ENCODE measurements at places on chromosomes 5 and 9.

DNA sequence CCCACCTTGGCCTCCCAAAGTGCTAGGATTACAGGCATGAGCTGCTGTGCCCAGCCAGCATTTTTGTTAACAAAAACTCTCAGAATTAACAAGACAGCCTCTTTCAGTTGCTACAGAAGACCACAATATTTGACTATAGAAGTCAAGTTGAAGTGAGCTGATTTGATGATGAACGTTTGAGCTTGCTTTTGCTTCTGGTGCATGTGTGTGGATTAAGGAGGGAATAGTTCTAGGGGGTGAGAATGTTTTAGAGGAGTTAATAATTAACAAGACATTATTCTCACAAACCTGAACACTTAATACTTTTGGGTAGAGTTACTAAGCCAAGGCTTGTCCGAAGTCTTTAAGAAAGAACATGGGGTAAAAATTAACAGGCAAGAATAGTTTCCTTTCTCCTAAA, 191.6 kb downstream of the TENT4A start:
- no peak for DNase-seq

DNA sequence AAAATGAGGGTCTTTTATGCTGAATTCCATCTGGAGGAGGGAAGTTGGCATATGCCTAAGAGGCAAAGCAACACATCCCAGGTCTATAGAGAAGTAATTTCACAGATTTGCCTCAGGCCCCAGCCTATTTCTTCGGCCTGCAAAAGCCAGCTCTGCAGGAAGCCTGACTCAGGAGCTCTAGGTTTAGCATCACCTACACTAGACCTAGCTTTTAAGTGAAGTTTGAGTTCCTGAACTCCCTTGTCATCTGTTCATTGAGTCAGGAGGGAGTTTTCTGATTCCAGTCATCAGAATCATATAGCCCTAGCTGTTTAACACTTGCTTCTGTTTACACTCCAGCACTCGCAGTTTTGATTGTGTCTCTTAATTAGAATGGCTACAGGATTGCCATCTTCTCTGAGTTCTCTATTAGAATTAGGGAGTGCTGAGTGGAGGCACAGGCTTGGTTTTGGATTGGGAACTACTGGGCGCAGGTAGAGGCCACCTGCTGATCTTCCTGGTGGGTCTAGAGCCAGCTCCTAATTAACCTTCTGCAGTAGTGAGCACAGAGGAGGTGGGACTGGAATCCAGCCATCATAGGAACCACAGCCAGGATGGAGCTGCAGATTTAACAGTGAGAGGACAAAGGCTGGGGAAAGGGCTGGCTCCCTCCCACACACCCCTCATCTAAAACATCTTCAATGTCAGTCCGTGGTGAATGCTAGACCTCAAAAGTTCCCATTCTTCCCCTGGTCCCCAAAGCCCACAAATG, 179.5 kb downstream of the TRIO start:
- DNase-seq: no peak

DNA sequence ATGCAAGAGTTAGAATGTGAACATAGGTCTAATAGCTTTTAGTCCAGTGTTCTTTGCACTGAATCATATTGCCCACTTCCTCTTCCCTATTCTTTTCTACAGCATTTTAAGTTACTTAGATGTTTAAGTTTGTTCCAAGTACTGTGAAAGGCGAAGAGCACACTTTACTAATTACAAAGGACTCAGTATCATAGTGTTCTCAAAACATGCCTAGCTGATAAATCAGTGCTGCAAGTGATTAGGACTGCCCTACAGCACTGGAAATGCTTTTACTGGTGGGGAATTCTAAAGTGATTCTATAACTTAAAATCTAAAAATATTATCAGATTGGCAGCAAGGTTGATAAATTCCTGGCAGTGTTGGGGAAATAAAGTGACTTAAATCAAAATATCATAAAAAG, 177.9 kb upstream of the KCNN2 start:
- no peak for DNase-seq

DNA sequence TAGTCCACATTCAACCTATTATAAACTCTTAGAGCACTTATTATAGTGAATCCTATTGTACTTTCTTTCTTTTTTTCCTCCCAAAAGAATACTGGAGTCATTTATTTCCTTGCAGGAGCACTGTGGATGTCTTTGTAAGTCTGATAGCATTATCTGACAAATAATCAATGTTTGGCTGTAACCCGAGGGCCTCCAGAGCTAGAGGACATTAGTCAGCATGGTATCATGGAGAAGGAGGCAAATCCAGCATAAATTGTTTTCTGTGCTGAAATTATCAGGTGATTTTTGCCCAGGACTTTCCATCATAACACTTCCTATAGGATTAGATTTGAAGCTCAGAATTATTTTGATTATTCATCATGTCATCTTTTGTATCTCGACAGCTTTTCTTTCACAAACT, 551.0 kb downstream of the ZNF608 start:
- no peak for DNase-seq

All from brain pericyte (primary cell).